ENCODE measurements at places on chromosomes 4 and X. TPM values are rescaled to one million over a fixed set of nuclear protein-coding genes. Genes with fewer than 3 reads are reported as not detected.

The OTUD6A gene
- not detected for total RNA-seq

The SPARCL1 gene
- total RNA-seq = not detected

The COL4A6 gene
- total RNA-seq = 3.5 TPM

The ZNF518B gene
- total RNA-seq = 27.7 TPM

The NSG1 gene
- 47.9 TPM for total RNA-seq

The SHROOM2 gene
- total RNA-seq = 5.7 TPM

The CDKL5 gene
- 2.3 TPM for total RNA-seq

The SSX3 gene
- total RNA-seq = not detected

The VCX2 gene
- total RNA-seq = not detected

The ATP8A1 gene
- total RNA-seq = 27.2 TPM

The ARHGAP10 gene
- 22.8 TPM for total RNA-seq

The HHIP gene
- total RNA-seq = 260 TPM

The GATA1 gene
- not detected for total RNA-seq

The ARX gene
- not detected for total RNA-seq
